ENCODE measurements at places on chromosomes 4 and X.
A peak's percentile ranks its signal among the peaks of the same experiment; 100 is the strongest.

DNA sequence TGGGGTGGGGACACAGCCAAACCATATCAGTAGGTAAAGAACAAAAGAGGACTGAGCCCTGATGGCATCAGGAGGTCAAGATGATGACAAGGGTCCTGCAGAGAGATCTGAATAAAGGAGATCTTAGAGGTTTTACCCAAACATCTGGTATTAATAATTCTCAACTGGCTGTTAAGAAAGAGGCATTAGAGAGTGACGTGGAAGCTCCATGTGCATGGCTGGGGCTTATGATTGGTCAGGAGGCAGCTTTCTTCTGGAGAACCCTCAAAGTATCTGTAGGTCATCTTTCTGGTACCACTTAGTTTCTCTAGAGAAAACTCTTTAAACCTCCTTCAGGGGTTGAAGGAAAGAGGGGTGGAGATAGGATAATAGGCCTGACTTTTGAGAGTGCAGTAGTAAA is 18.7 kb downstream of the MGST2 start:
- DNase-seq, result no peak
- no peaks in the 10 kb centered on the region for H3K36me3 ChIP-seq
- H3K27ac ChIP-seq, result no peak overlapping the region
- H3K4me3 ChIP-seq, result no peak overlapping the region
- H3K4me1 ChIP-seq, result no peaks in the 10 kb centered on the region

GRCh38 chr4:95572304-95572991 is 23.7 kb upstream of the UNC5C start:
- DNase-seq, result peak; percentile 60
- H3K27ac ChIP-seq, result peak overlapping the region; percentile 32
- H3K4me1 ChIP-seq, result no peaks in the 10 kb centered on the region
- no peaks in the 10 kb centered on the region for H3K36me3 ChIP-seq
- H3K27me3 ChIP-seq, result no peaks in the 10 kb centered on the region
- no peak overlapping the region for H3K4me3 ChIP-seq

DNA sequence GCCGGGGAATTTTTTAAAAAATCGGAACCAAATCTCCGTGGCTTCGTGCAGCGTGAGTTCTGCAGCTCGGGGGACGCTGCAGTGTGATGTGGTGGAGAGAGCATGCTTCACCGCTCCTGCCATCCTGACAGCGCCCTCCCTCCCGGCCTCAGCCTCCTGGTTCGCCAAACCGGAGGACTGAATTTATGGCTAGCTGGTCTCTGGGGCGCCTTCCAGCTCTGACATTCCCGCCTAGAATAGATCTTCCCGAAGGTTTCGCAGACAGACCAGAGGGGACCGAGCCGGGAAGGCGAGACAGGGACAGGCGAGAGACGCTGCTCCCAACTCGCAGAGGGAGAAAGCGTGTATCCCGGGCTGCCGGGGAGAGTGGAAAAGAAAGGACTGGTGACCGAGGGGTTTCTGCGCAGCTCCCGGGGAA is 25.9 kb downstream of the HOPX start:
- H3K4me3 ChIP-seq, result peak overlapping the region; percentile 61
- H3K4me1 ChIP-seq, result peaks cover 5% of the 10 kb centered on the region

GRCh38 chrX:130566028-130566683 is 164.4 kb downstream of the RBMX2 start:
- H3K36me3 ChIP-seq, result no peaks in the 10 kb centered on the region
- H3K4me3 ChIP-seq, result no peak overlapping the region
- no peaks in the 10 kb centered on the region for H3K4me1 ChIP-seq
- no peak for DNase-seq
- no peak overlapping the region for H3K27ac ChIP-seq
- H3K27me3 ChIP-seq, result no peaks in the 10 kb centered on the region

DNA sequence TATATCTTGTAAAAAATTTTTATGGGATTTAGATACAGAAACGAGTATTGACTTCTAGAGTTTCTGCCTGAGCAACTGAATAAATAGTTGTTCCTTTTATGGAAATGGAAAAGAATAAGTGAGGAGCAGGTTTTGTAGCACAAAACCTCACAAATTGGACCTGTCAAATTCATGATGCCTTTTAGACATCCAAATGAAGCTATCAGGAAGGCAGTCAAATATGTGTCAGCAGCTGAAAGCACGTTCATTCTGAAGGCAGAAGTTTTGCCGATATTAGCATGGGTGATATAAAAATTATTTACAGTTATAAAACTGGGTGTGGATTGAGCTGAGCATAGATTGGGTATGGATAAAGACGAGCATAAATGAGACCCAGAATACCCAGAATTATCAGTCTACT is 374.0 kb downstream of the EPHA5 start:
- no peaks in the 10 kb centered on the region for H3K4me1 ChIP-seq
- no peak overlapping the region for H3K27ac ChIP-seq
- no peaks in the 10 kb centered on the region for H3K27me3 ChIP-seq
- no peak for DNase-seq

DNA sequence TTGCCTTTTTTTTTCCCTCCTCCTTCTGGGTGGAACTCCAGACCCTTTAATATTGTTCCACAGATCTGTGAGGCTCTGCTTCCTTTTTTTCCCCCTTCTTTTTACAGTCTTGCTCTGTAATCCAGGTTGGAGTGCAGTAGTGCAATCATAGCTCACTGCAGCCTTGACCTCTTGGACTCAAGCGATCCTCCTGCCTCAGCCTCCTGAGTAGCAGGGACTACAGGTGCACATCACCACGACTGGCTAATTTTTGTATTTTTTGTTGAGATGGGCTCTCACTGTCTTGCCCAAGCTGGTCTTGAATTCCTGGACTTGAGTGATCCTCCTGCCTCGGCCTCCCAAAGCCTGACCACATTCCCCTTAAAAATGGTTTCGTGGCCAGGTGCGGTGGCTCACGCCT is 26.8 kb downstream of the NSD2 start:
- H3K27me3 ChIP-seq, result no peaks in the 10 kb centered on the region
- no peaks in the 10 kb centered on the region for H3K36me3 ChIP-seq
- no peak for DNase-seq
- no peak overlapping the region for H3K27ac ChIP-seq
- no peak overlapping the region for H3K4me3 ChIP-seq

GRCh38 chr4:38344929-38345328 is 319.1 kb upstream of the KLF3 start:
- H3K4me1 ChIP-seq, result no peaks in the 10 kb centered on the region
- DNase-seq, result no peak
- H3K27me3 ChIP-seq, result no peaks in the 10 kb centered on the region
- no peak overlapping the region for H3K4me3 ChIP-seq
- H3K36me3 ChIP-seq, result no peaks in the 10 kb centered on the region
